ENCODE measurements at places on chromosomes 16 and 17. TPM values are rescaled to one million over a fixed set of nuclear protein-coding genes. Genes with fewer than 3 reads are reported as not detected.

GRCh38 chr17:19537111-19537510 is 3.5 kb downstream of the SLC47A1 start:
- H3K27ac ChIP-seq, result peak overlapping the region; percentile 78
- H3K36me3 ChIP-seq, result no peaks in the 10 kb centered on the region
- peak overlapping the region; percentile 79 for H3K4me3 ChIP-seq
- no peak for DNase-seq

DNA sequence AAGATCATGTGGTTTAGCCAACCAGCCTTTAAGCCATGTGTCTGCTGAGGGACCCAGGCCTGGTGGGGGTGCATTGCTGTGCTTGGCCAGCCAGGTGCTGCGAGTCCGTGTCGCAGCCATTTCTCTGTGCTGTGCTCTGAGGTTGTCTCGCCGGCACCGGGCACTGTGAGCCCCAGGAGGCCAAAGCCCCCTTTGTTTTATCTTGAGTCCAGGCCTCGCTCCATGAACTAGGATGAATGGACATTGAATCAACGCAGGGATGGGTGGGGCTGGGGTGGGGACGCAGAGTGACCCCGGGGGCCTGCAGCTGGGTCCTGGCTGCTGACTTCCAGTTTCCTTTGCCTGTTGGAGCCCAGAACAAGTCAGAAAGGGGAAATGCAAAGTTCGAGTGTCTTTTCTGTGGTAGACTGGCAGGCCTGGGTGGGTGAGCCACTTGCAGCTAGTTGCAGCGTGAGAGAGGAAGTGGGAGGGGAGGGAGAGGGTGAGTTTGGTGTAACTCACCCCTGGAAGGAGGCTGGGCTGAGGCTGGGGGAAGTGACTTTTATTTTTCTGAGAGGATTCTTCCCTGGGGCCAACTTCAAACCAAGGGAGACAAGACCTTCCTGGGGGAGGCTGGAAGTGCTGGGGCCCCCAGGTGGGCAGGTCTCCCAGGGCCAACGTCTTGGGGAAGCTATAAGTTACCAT is 324.7 kb downstream of the SEC14L1 start:
- no peak overlapping the region for H3K4me3 ChIP-seq
- peaks cover 25% of the 10 kb centered on the region for H3K4me1 ChIP-seq
- H3K36me3 ChIP-seq, result no peaks in the 10 kb centered on the region
- H3K27ac ChIP-seq, result no peak overlapping the region

- no peaks in the 10 kb centered on the region for H3K36me3 ChIP-seq
- H3K27me3 ChIP-seq, result no peaks in the 10 kb centered on the region
- no peak overlapping the region for H3K27ac ChIP-seq
- no peak overlapping the region for H3K4me3 ChIP-seq
- peaks cover 18% of the 10 kb centered on the region for H3K4me1 ChIP-seq
Observed at GRCh38 chr17:17497845-17498520, 1.8 kb upstream of the RASD1 start.

DNA sequence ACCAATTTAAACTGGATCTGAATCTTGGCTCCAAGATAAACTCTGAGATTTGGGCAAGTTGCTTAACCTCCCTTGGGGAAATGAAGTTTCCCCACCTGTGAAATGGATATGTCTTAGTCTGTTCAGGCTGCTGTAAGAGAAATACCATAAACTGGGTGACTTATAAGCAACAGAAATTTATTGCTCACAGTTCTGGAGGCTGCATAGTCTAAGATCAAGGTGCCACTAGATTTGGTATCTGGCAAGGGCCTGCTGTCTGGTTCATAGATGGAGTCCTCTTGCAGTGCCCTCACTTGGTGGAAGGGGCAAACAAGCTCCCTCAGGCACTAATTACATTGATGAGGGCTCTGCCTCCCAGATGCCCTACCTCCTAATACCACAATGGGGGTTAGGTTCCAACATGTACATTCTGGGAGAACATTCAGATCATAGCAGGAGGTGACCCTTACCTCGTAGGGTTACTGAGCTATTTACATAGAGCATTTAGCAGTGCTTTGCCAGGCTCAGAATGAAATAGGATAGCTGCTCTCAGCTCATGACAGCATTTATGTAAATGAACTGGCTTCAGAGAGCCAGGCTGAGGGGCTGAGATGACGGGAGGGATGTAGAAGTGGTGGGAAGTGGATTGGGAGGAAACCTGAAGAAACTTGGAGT is 83.9 kb downstream of the SPECC1 start:
- no peak overlapping the region for H3K4me3 ChIP-seq
- peaks cover 7% of the 10 kb centered on the region for H3K4me1 ChIP-seq
- H3K36me3 ChIP-seq, result no peaks in the 10 kb centered on the region
- no peaks in the 10 kb centered on the region for H3K27me3 ChIP-seq

DNA sequence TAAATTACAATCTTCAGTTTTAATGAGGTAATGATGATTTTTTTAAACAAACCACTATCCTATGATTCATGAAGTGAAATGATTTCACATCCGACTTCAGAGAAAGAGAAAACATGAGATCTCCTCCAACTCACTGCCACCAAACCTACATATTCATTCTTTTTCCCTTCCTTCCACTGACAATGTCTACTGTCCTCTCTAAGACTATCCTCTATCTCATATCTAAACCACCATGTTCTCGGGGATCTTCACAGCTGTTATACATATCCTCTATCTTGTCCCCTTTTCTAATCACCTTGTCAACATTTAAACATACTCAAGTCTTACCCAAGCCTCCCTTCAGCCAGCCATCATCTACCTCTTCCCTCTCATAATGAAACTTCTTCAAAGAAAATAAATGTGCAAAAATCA is 53.5 kb downstream of the SMURF2 start:
- no peaks in the 10 kb centered on the region for H3K27me3 ChIP-seq
- DNase-seq, result no peak
- H3K27ac ChIP-seq, result no peak overlapping the region
- H3K4me1 ChIP-seq, result no peaks in the 10 kb centered on the region
- H3K36me3 ChIP-seq, result no peaks in the 10 kb centered on the region

- no peak overlapping the region for H3K27ac ChIP-seq
- DNase-seq, result no peak
- H3K36me3 ChIP-seq, result no peaks in the 10 kb centered on the region
- H3K27me3 ChIP-seq, result no peaks in the 10 kb centered on the region
- no peak overlapping the region for H3K4me3 ChIP-seq
Observed at GRCh38 chr17:31114956-31115555, 20.3 kb downstream of the NF1 start.

DNA sequence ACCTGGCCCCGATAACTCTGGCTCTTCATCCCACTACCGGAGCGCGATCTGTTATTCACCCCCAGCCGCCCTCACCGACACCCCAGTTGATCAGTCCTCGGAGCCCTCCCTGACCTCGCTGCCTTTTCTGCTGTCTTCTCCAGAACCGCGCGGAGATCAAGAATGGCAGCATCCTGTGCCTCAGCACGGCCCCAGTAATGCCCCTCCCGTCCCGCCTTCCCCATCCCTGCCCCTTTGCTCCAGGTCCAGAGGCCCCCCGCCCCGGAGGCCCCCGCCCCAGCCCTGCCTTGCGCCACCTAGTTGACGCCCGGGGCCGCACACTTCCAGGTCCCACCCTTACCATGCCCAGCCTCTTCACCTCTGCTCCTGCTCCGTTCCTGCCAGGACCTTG is 872 bp downstream of the ELMO3 start:
- H3K27ac ChIP-seq, result no peak overlapping the region
- peaks cover 4% of the 10 kb centered on the region for H3K4me1 ChIP-seq
- no peaks in the 10 kb centered on the region for H3K27me3 ChIP-seq

- DNase-seq, result no peak
- H3K4me3 ChIP-seq, result no peak overlapping the region
- H3K4me1 ChIP-seq, result no peaks in the 10 kb centered on the region
- peaks cover 11% of the 10 kb centered on the region for H3K36me3 ChIP-seq
Observed at GRCh38 chr17:65930140-65930730, 261.7 kb downstream of the CEP112 start.

- H3K27me3 ChIP-seq, result no peaks in the 10 kb centered on the region
- no peak for DNase-seq
- H3K27ac ChIP-seq, result no peak overlapping the region
Observed at GRCh38 chr16:67733734-67734470, 14.8 kb upstream of the GFOD2 start.

GRCh38 chr17:74201948-74202347 is 1.5 kb upstream of the RPL38 start:
- H3K4me3 ChIP-seq, result no peak overlapping the region
- H3K27ac ChIP-seq, result no peak overlapping the region
- peaks cover 25% of the 10 kb centered on the region for H3K4me1 ChIP-seq
- DNase-seq, result no peak

GRCh38 chr17:7634384-7634783 is 4.4 kb downstream of the SHBG start:
- no peaks in the 10 kb centered on the region for H3K27me3 ChIP-seq
- H3K27ac ChIP-seq, result no peak overlapping the region
- no peak overlapping the region for H3K4me3 ChIP-seq

- H3K27ac ChIP-seq, result peak within 1 kb of the TSS; percentile 81
- peak within 1 kb of the TSS; percentile 99 for H3K4me3 ChIP-seq
- peaks cover 25% of the 10 kb centered on the region for H3K4me1 ChIP-seq
- peak; percentile 93 for DNase-seq
Observed at GRCh38 chr16:67109407-67110135, at the start of gene PHAF1. Gene PHAF1 (plus strand): TSS chr16:67109941. CDS start chr16:67110176, 235 bp downstream.

DNA sequence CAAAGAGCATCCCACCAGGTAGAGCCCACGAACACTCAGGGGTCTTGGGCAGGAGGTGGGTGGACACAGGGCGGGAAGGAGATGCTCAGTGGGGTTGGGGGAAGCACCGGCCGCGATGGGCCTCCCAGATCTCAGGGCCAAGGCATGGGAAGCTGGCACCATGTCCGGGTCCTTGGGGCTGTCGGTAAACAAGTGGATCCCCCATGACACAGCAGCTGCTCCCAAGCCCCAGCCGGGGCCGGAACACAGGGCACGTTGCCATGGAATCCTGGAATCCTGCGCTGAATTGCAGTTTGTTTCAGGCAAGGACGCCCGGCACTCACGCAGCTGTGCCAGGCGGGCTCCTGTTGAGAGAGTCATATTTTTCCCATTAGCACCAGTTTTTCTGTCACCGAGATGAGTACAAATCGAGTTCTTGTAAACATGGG is 23.0 kb upstream of the CHMP6 start:
- DNase-seq, result peak; percentile 78
- H3K27me3 ChIP-seq, result peaks cover 3% of the 10 kb centered on the region
- no peaks in the 10 kb centered on the region for H3K36me3 ChIP-seq
- no peak overlapping the region for H3K27ac ChIP-seq
- H3K4me1 ChIP-seq, result peaks cover 20% of the 10 kb centered on the region

- H3K27me3 ChIP-seq, result no peaks in the 10 kb centered on the region
- no peaks in the 10 kb centered on the region for H3K4me1 ChIP-seq
- H3K27ac ChIP-seq, result no peak overlapping the region
- DNase-seq, result no peak
Observed at GRCh38 chr17:43822570-43823190, 10.3 kb downstream of the MPP3 start.

- H3K36me3 ChIP-seq, result no peaks in the 10 kb centered on the region
- H3K27ac ChIP-seq, result no peak overlapping the region
- no peak overlapping the region for H3K4me3 ChIP-seq
- DNase-seq, result no peak
Observed at GRCh38 chr16:23902748-23903414, 67.1 kb downstream of the PRKCB start.

GRCh38 chr16:46982335-46982734 is 8.9 kb upstream of the DNAJA2 start:
- no peak for DNase-seq
- no peaks in the 10 kb centered on the region for H3K36me3 ChIP-seq
- no peaks in the 10 kb centered on the region for H3K27me3 ChIP-seq
- H3K4me3 ChIP-seq, result no peak overlapping the region
- H3K27ac ChIP-seq, result no peak overlapping the region

DNA sequence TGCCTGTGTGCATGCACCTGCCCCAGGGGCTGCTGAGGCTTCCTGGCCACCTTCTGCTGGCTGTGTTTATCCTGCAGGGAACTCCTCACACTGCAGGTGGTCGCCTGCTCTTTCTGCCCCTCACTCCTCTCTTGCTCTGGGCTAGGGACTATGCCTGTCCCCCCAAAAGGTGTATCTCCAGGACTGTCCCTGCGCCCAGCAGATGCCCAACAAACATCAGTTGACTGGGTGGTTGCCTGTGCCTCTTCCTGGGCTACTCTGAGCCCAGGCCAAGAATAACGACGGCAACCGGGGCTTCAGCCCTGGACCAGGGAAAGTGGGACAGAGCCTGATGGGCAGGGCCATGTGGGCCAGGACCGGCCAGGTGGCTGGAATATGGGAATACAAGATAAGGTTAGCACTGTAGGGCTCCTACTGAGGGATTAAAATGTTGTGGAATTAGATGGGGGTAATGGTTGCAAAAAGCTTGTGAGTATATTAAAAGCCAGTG is 55.4 kb downstream of the VAC14 start:
- peak overlapping the region; percentile 82 for H3K27ac ChIP-seq
- H3K36me3 ChIP-seq, result no peaks in the 10 kb centered on the region
- DNase-seq, result no peak
- H3K4me3 ChIP-seq, result no peak overlapping the region

GRCh38 chr17:82911822-82912221 is 72.0 kb upstream of the ZNF750 start:
- H3K27me3 ChIP-seq, result no peaks in the 10 kb centered on the region
- DNase-seq, result no peak
- H3K4me1 ChIP-seq, result peaks cover 10% of the 10 kb centered on the region

DNA sequence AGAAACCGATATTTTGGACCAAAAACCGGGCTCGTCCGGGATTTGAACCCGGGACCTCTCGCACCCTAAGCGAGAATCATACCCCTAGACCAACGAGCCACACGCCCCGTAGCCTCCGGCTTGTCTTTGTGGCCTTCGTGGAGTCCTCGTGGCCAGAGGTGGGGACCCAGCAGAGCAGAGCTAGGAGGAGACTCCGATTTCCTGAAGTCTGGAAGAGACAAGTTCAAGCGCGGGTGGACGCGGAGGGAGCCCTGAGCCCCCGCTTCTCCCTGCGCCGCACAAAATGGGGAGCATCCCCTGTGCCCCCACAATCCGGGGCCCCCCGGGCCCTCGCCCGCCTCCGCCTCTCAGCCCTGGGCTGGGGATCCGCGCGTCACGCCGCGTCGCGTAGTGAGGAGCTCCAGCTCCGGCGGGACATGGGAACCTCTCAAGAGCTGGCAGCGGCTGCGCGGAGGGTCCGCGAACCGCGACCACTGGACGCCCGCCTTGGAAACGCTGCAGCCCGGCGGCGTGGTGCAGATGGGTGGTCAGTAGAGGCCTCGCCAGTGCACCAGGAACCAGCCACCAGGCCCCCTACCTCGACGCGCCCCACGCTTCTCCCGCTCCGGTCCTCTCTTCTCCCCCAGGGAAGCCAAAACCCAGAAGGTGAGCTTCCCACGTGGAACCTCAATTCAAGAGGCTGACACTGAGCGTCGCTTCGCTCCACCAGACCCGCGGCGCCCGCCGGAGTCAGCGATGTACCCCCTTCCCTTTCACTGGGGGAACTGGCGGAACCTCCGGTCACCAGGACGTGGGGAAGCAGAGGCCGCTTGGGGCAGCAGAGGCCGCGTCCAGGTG is 5.2 kb upstream of the OR1F1 start:
- peak overlapping the region; percentile 41 for H3K4me3 ChIP-seq
- DNase-seq, result no peak
- H3K27me3 ChIP-seq, result peaks cover 100% of the 10 kb centered on the region
- H3K4me1 ChIP-seq, result no peaks in the 10 kb centered on the region
- H3K27ac ChIP-seq, result no peak overlapping the region

EFCAB5 gene
- polyA plus RNA-seq, result 0.10 TPM

ITPRIPL2 gene
- polyA plus RNA-seq, result 4.7 TPM

FAM83G gene
- polyA plus RNA-seq, result 8.2 TPM

KRT13 gene
- polyA plus RNA-seq, result 2.8 TPM

PLA2G10 gene
- not detected for polyA plus RNA-seq

CCR7 gene
- polyA plus RNA-seq, result not detected

UTS2R gene
- not detected for polyA plus RNA-seq

SLC6A2 gene
- polyA plus RNA-seq, result not detected

INTS2 gene
- polyA plus RNA-seq, result 2.7 TPM

Data from psoas muscle (tissue), 8 donors.